A549 (cell line): ENCODE measurements at places on chromosomes 2 and 18. TPM values are rescaled to one million over a fixed set of nuclear protein-coding genes. Genes with fewer than 3 reads are reported as not detected.

PDE11A gene
- 3.1 to 3.6 TPM (median 3.4 TPM) in 3 replicates for polyA plus RNA-seq

CCDC121 gene
- 4.6 to 5.2 TPM (median 4.9 TPM) in 3 replicates for polyA plus RNA-seq

PARD3B gene
- 1.1 to 1.2 TPM (median 1.2 TPM) in 3 replicates for polyA plus RNA-seq

PEX13 gene
- 13.8 to 18.5 TPM (median 17.4 TPM) in 3 replicates for polyA plus RNA-seq

IGFBP5 gene
- polyA plus RNA-seq: 0.20 to 0.46 TPM (median 0.23 TPM) in 3 replicates

YWHAQ gene
- polyA plus RNA-seq: 661 to 703 TPM (median 686 TPM) in 3 replicates

GPD2 gene
- 26.6 to 28.3 TPM (median 27.8 TPM) in 3 replicates for polyA plus RNA-seq

STRN gene
- 13.1 to 13.9 TPM (median 13.2 TPM) in 3 replicates for polyA plus RNA-seq

LYG1 gene
- polyA plus RNA-seq: 2.4 to 3.2 TPM (median 2.9 TPM) in 3 replicates
